ENCODE measurements at places on chromosomes 7 and 10. TPM values are rescaled to one million over a fixed set of nuclear protein-coding genes. Genes with fewer than 3 reads are reported as not detected.

Gene ASCC1
- 13.9 TPM for polyA plus RNA-seq

Gene EPO
- 5.3 TPM for polyA plus RNA-seq

Gene COBL
- polyA plus RNA-seq: 8.6 TPM

Gene SRGN
- polyA plus RNA-seq: 19.5 TPM

Gene XRCC2
- 0.08 TPM for polyA plus RNA-seq

Gene CYP3A4
- polyA plus RNA-seq: 440 TPM

Gene AZGP1
- 2,721 TPM for polyA plus RNA-seq

Gene LBX1
- not detected for polyA plus RNA-seq

Gene SPDYE9
- not detected for polyA plus RNA-seq

- peaks cover 21% of the 10 kb centered on the region for H3K4me1 ChIP-seq
- H3K27ac ChIP-seq: peak overlapping the region; percentile 55
- DNase-seq: no peak
- H3K27me3 ChIP-seq: no peaks in the 10 kb centered on the region
These were observed 62.8 kb downstream of the EGFR start for GRCh38 chr7:55081472-55082227.

DNA sequence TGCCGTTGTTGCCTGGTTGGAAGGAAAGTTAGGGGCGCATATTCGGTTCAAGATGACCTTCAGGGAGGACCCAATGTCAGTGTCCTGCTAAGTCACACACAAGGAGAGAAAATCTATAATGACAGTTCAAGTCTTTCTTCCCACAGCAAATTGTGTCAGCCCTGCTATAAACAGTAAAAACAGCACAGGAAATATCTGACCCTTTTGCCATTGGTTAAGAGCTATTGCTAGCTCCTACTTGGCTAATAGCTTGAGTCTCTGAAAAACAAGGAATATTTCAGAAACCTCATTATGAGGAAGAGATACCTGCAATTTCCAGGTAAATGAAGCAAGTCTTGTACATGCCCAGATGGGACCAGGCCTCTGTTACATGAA, 175.6 kb downstream of the SKIDA1 start:
- no peak overlapping the region for H3K27ac ChIP-seq
- H3K4me3 ChIP-seq: no peak overlapping the region
- H3K36me3 ChIP-seq: no peaks in the 10 kb centered on the region

DNA sequence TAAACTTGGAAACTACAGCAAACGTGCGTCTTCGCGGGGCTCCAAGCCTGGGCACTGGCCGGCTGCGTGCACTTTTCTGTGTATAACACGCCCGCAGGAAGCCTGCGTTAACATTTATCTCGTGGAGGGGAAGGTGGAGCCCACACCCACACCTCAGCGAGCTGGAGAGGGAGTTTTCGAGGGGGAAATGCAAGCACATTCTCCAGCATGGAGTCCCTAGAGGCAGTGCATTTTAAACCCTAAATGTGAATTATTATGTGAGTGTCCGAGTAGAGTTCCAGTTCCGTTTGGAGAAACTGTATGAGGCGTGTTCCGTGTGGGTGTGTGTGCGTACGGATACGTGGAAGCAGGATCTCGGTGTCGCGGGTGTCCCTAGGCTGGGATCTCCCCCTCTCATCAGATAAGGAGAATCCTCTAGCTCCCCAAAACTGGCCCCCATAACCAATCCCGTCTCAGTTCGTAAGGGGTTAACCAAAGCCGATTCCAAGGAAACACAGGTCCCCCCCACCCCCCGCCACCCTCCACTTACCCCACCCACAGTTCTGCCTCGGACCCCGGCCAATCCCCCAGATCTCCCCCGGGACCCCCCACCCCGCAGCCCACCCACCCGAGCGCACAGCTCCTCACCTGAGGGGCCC, 403 bp downstream of the CDK6 start:
- peak; percentile 59 for DNase-seq
- peak overlapping the region; percentile 88 for H3K4me3 ChIP-seq
- no peaks in the 10 kb centered on the region for H3K27me3 ChIP-seq
- H3K4me1 ChIP-seq: no peaks in the 10 kb centered on the region
- H3K36me3 ChIP-seq: no peaks in the 10 kb centered on the region

- H3K27ac ChIP-seq: peak overlapping the region; percentile 88
- peaks cover 10% of the 10 kb centered on the region for H3K4me1 ChIP-seq
- H3K36me3 ChIP-seq: peaks cover 1% of the 10 kb centered on the region
- H3K27me3 ChIP-seq: no peaks in the 10 kb centered on the region
These were observed 75.5 kb upstream of the TMEM248 start for GRCh38 chr7:66845379-66846095.

- H3K4me1 ChIP-seq: no peaks in the 10 kb centered on the region
- DNase-seq: no peak
- no peaks in the 10 kb centered on the region for H3K27me3 ChIP-seq
- no peaks in the 10 kb centered on the region for H3K36me3 ChIP-seq
These were observed 60.7 kb upstream of the SLC13A1 start for GRCh38 chr7:123260428-123260960.

DNA sequence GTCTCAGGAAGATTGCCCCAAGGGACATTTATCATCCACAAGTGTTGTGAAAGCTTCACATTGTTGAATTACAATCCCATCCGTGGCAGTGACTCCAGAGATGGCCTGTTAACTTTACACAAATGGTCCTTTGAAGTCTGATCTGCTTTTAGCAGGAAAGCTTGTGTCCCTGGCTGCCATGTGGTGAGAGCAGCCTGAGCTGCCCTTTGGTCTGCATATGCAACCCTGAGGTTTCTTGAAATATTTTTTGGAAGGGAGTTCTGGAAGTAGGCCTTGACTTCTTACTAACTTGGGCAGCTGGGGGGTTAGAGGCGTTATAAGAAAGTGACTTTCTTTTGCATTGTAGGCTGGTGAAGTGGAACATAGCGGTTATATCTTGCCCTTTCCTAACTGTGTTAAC, 41.3 kb upstream of the FAM180A start:
- H3K27me3 ChIP-seq: no peaks in the 10 kb centered on the region
- H3K4me1 ChIP-seq: no peaks in the 10 kb centered on the region
- no peak overlapping the region for H3K27ac ChIP-seq

DNA sequence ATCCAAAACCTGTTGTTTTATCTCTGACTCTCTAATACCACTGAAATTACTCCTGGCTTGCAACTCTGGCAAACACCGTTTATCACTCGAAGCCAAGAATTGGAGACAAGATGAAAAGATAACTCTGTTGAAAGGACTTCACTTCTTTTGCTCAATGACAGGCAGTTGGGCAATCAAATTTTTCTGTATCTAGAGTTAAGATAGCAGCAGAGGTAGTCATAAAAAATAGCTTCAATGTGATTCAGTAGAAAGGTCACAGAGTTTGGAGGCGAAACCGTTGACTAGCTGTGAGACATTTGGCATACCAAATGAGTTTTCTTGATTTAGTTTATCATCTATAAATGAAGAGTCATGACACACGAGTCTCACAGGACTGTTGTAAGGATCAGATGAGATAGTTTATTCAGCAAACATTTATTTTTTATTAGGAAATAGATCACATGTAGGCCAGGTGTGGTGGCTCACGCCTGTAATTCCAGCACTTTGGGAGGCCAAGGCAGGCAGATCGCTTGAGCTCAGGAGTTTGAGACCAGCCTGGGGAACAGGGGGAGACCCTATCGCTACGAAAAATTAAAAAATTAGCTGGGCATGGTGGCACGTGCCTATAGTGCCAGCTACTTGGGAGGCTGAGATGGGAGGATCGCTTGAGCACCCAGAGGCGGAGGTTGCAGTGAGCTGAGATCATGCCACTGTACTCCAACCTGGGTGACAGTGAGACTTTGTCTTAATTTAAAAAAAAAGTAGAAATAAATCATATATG, 23.6 kb downstream of the AKR1B1 start:
- H3K27ac ChIP-seq: no peak overlapping the region
- no peaks in the 10 kb centered on the region for H3K36me3 ChIP-seq
- H3K4me1 ChIP-seq: no peaks in the 10 kb centered on the region
- no peak overlapping the region for H3K4me3 ChIP-seq
- no peaks in the 10 kb centered on the region for H3K27me3 ChIP-seq

GRCh38 chr10:110966146-110966545, 46.7 kb downstream of the SHOC2 start:
- no peak overlapping the region for H3K27ac ChIP-seq
- peaks cover 25% of the 10 kb centered on the region for H3K4me1 ChIP-seq
- no peaks in the 10 kb centered on the region for H3K27me3 ChIP-seq
- no peak for DNase-seq
- no peaks in the 10 kb centered on the region for H3K36me3 ChIP-seq
- no peak overlapping the region for H3K4me3 ChIP-seq

- no peak overlapping the region for H3K27ac ChIP-seq
- no peaks in the 10 kb centered on the region for H3K4me1 ChIP-seq
- no peaks in the 10 kb centered on the region for H3K27me3 ChIP-seq
- no peak overlapping the region for H3K4me3 ChIP-seq
- no peak for DNase-seq
- peaks cover 21% of the 10 kb centered on the region for H3K36me3 ChIP-seq
These were observed 85.8 kb downstream of the NRP1 start for GRCh38 chr10:33248638-33249037.

- H3K27ac ChIP-seq: no peak overlapping the region
- H3K36me3 ChIP-seq: no peaks in the 10 kb centered on the region
- H3K4me1 ChIP-seq: no peaks in the 10 kb centered on the region
- H3K27me3 ChIP-seq: no peaks in the 10 kb centered on the region
- H3K4me3 ChIP-seq: no peak overlapping the region
- no peak for DNase-seq
These were observed 80.8 kb downstream of the CD36 start for GRCh38 chr7:80719261-80719660.

- peaks cover 21% of the 10 kb centered on the region for H3K4me1 ChIP-seq
- no peaks in the 10 kb centered on the region for H3K27me3 ChIP-seq
- no peak for DNase-seq
- no peak overlapping the region for H3K4me3 ChIP-seq
- no peak overlapping the region for H3K27ac ChIP-seq
- no peaks in the 10 kb centered on the region for H3K36me3 ChIP-seq
These were observed 40.5 kb downstream of the DNAJB12 start for GRCh38 chr10:72314263-72314662.

GRCh38 chr7:128877756-128878120, 15.1 kb downstream of the ATP6V1F start:
- H3K27ac ChIP-seq: no peak overlapping the region
- no peak for DNase-seq
- H3K27me3 ChIP-seq: no peaks in the 10 kb centered on the region
- H3K4me1 ChIP-seq: no peaks in the 10 kb centered on the region
- H3K4me3 ChIP-seq: no peak overlapping the region
- H3K36me3 ChIP-seq: no peaks in the 10 kb centered on the region

GRCh38 chr10:60675236-60675635, 103.0 kb upstream of the CDK1 start:
- DNase-seq: no peak
- H3K27me3 ChIP-seq: no peaks in the 10 kb centered on the region
- H3K4me3 ChIP-seq: no peak overlapping the region
- H3K36me3 ChIP-seq: no peaks in the 10 kb centered on the region
- H3K4me1 ChIP-seq: no peaks in the 10 kb centered on the region
- H3K27ac ChIP-seq: no peak overlapping the region

All from liver (tissue), 10 donors.